ENCODE measurements at places on chromosomes 11 and 22.

DNA sequence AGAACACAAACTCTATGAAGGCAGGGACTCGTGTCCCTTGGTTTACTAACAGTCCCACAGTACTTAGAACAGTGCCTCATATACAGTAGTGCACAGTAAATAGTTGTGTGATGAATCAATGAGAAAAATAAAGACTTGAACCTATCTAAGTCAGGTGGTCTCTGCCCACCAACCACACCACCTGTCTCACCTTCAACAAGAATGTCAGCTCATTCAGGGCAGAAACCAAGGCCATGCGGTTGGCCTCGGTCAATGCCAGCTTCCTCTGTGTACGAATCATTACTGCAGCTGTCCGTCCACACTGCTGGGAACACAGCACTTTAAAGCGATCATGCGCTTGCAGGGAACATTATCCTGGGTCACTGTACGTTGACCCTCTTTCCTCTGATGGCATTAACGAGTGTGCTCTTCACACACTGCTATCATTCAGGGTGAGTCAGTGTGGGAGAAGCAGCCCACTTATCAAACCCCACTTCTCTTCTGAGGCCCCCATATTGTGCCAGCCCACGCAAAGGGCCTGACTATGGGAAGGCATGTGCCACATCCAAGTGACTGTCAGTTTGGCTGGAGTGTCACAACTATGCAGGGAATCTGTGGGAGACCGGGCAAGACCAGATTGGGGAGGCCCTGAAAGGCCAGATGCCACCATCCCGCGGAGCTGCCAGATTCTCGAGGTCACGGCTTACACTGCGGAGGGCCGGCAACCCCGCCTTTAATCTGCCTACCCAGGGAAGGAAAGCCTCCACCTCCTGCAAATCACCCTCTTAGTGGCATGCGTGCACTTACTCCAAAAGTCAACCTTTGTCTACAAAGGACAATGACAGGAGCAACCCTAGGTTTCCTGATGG lies 36.1 kb downstream of the LARGE1 start:
- no peak for DNase-seq

- DNase-seq: no peak
Observed at GRCh38 chr11:74559934-74560309, 32.5 kb upstream of the POLD3 start.

- DNase-seq: no peak
Observed at GRCh38 chr11:113110046-113110445, 148.8 kb downstream of the NCAM1 start.

DNA sequence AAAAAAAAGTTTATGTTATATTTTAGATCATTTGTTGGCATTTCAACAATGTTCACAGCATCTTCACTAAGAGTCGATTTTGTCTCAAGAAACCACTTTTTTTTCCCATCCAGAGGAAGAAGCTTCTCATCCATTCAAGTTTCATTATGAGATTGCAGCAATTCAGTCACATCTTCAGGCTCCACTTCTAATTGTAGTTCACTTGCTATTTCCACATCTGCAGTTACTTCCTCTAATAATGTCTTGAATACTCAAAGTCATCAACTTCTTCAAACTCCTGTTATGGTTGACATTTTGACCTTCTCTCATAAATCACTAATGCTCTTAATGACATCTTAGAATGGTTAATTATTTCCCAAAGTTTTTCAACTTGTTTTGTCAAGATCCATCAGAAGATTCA lies 61.3 kb upstream of the CHORDC1 start:
- DNase-seq: no peak

DNA sequence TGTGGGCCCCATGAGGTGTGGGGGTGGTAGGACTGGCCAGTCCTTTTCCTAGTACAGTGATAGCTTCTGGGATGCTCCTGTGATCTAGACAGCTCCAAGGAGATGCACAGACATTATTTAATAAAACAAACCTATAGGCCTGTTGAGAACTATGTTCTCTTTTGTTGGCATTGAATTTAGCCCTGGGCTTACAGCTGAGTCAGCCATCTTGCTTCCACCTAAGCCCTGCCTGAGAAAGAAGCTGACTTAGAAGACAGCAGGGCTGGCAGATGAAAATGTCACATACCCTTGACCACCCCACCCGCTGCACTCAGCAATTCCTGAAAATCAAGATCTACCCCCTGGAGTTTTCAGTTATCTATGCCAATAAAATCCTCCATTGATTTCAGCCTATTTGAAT lies 353.2 kb downstream of the CADM1 start:
- DNase-seq: no peak

DNA sequence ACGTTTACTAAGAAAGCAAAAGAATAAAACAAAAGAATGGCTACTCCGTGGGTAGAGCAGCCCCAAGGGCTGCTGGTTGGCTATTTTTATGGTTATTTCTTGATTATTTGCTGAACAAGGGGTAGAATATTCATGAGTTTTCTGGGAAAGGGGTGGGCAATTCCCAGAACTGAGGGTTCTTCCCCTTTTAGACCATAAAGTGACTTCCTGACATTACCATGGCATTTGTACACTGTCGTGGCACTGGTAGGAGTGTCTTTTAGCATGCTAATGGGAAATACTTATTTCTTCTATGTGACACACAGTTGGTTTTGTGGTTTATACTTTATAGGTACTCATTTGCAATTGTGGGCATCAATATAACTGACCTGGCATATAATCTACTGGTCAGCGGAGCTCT lies 56.3 kb downstream of the SLN start:
- no peak for DNase-seq

DNA sequence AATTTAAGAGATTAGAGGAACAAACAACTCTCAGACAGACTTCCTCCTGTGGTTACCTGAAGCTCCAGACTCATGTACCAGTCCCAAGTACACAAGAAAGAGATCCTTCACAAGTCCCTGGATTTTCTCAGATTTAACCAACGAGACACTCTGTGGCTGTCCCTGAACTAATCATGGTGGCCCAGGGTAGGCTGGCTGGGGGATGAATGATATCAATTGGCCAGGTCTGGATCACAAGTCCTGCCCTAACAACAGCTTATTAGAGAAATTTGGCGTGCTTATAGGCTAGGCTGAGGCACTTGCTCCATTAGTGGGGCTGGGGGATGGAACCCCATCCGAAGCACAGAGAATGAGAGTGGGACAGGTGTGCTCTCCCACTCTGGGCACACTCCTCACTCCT lies 22.1 kb downstream of the HEPHL1 start:
- no peak for DNase-seq

DNA sequence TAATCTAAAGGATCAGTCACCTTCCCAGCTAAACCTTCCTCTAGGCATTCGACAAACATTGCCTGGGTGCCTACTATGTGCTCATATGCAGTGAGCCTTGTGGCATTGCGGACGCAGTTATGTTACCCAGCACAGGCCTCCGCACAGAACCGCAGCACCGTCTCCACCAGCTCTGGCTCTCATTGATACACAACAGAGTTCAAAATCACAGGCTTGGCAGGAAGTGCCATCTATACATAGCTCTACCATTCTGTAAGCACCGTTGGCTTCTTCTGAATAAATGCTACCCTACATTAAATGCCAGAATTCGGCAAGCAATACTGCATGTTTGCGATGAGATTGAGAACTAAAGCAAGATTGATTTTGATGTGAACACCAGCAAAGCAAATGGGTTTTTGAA lies 31.0 kb downstream of the DSCAML1 start:
- no peak for DNase-seq

DNA sequence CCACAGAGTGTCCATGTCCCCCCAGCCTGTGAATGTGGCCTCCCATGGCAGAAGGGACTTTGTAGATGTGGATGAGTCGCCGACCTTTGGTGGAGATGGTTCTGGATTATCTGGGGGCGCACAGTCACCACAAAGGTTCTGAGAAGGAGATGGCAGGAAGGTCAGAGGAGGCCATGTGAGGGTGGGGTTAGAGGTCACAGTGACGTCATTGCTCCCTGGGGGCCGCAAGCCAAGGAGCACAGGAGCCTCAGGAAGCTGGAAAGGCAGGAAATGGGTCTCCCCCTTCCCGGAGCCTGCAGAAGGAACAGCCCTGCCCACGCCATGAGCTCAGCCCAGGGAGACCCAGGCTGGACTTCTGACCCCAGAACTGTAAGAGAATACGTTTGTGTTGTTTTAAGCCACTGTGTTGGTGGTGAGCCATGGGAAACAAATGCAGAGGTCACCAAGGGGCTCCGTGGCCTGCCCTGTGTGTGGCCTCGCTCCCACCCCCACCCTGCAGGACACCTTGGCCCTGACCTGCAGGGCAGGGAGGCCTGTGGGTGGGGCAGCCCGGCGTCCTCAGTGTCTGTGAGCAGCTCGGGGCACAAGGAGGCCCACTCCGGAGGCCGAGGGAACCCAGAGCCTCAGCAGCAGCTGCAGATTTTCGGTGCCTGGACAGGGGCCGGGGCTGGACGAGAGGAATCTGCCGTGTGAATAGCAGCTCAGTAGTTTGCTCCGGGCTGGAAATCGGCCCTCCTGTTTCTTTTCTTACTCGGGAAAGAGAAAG lies 32.1 kb downstream of the GRAMD4 start:
- no peak for DNase-seq

DNA sequence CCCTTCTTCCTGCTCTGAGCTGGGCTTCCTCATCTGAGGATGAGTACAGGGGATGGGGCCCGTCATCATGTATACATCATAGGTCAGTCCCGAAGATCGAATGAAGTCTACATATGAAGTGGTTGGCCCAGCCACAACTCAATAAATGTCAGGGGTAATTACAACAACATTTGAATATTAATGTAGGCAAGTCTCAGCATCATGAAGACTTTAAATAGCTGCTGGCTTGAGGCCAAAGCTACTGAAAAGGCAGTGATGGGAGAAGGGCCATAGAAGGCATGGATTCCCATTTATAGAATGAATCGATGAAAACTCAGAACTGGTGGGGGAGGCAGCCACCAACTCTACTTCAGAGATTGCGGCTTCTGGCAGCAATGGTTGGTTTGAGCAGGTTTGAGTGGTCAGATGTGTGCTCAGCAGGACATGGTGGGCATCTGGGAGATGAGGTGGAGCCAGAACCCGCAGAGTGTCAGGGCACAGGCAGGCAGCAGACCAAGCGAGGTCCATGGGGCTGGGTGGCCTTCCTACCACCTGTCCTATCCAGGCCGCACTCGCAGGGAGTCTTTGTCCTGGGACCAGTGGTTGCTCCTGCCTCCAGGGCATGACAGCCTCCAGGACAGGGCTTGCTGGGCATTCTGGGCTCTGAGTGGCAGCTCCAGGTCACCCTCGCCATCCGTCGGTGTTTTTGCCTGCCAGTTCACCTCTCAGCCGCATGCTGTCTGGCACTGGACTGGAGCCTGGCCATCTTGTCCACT lies 919.1 kb downstream of the TBC1D22A start:
- no peak for DNase-seq

DNA sequence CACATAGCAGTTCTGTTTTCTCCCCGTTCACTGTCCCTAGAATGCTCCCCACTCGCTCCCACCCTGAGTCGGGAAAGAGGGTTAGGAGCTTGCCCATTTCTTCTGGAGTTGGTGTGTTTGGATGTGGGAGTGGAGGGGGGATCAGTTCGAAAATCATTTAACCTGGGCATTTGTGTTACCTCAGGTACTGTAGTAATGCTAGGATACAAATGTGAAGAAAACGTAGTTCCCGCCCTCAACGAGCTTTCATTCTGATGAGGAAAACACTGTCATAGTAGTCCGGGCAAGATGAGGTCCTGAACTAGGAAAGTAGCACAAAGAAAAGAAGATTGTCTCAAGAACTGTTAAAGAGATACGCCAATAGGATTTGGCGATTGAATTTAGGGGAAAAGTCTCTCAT lies 539 bp downstream of the SDHD start:
- DNase-seq: no peak

- no peak for DNase-seq
Observed at GRCh38 chr11:706439-706956, 467 bp downstream of the EPS8L2 start.

DNA sequence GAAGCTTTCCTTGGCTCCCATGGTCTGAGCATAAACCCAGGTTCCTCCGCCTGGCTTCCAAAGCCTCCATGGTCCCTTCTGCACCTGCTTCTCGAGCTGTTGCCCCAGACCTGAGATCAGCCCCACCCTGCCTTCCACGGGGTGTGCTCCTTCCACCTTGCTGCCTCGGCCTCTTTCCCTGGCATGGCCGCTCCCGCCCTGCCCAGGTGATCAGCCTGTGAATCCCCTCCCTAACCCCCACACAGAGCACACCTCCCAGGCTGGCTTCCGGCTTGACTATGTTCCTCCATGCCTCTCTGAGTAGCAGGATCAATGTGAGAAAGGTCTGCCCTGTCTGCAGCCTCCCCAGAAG lies 2.7 kb upstream of the PPP6R3 start:
- DNase-seq: no peak

Data from hippocampal formation (tissue), 2 donors.